GM23248 (cell line): ENCODE measurements at places on chromosomes 2 and 18. TPM values are rescaled to one million over a fixed set of nuclear protein-coding genes. Genes with fewer than 3 reads are reported as not detected.
A peak's percentile ranks its signal among the peaks of the same experiment; 100 is the strongest.

DNA sequence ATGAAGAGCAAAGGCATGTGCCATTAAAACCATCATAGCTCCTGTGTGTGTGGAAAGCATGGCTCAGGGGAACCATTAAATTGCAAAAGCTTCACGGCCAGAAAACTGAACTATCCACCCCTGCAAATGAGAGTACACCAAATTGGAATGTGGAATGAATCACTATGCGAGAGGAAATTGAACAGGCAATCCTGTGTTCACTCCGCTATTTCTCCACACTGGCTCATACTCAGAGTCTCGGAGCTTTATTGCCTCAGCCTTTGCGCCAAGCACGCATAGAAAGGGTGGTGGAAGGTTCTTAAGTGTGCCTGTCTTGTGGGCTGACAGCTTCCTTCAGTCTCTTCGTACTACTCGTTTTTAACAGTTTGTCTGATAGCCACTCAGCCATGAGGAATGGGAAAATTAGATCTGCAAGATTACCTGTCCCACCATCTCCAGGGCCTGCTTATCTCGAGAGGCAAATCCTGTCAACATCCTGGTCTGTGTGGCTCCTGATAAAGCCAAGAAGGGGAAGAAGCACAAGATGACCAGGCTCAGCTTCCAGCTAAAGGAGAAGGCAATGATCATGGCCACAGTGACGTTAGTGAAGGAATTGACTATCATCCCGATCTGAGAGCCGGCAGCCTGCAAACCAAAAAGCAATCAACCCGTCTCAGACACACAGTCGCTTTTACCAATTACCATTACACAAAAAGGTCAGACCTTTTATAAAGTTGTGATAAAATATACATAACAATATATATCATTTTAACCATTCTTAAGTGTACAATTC, 34.9 kb downstream of the G6PC2 start:
- H3K27ac ChIP-seq: peak overlapping the region; percentile 17
- no peaks in the 10 kb centered on the region for H3K36me3 ChIP-seq
- peaks cover 10% of the 10 kb centered on the region; the same call in 1 of the 2 replicates for H3K4me1 ChIP-seq
- H3K4me3 ChIP-seq: no peak overlapping the region
- 0 out of 2 replicates have a peak, but pooled peaks cover 5% of the 10 kb centered on the region for H3K27me3 ChIP-seq
- peak; percentile 86 for DNase-seq

- no peaks in the 10 kb centered on the region for H3K4me1 ChIP-seq
- H3K27ac ChIP-seq: no peak overlapping the region
- H3K27me3 ChIP-seq: no peaks in the 10 kb centered on the region
- no peak overlapping the region for H3K4me3 ChIP-seq
Observed at GRCh38 chr2:179927041-179927440, 65.6 kb upstream of the ZNF385B start.

- no peak overlapping the region for H3K27ac ChIP-seq
- 0 out of 2 replicates have a peak, but pooled peaks cover 5% of the 10 kb centered on the region for H3K4me1 ChIP-seq
- H3K4me3 ChIP-seq: no peak overlapping the region
- no peak for DNase-seq
- H3K36me3 ChIP-seq: no peaks in the 10 kb centered on the region
Observed at GRCh38 chr18:379681-380330, 112.0 kb upstream of the THOC1 start.

CGREF1 gene
- total RNA-seq: 19.2 and 23.3 TPM in 2 replicates

CPLX4 gene
- total RNA-seq: not detected in 2 replicates

FER1L5 gene
- total RNA-seq: under 0.01 TPM in 1 of 2 replicates, not detected in the other

- no peaks in the 10 kb centered on the region; the same call in 1 of the 2 replicates for H3K4me1 ChIP-seq
- H3K27ac ChIP-seq: no peak overlapping the region
- H3K4me3 ChIP-seq: no peak overlapping the region
- H3K36me3 ChIP-seq: no peaks in the 10 kb centered on the region
- peak; percentile 19 for DNase-seq
Observed at GRCh38 chr2:17506736-17507616, 11.3 kb downstream of the RAD51AP2 start.

GYPC gene
- 24.0 and 42.6 TPM in 2 replicates for total RNA-seq

INPP5D gene
- total RNA-seq: not detected in 2 replicates

DNA sequence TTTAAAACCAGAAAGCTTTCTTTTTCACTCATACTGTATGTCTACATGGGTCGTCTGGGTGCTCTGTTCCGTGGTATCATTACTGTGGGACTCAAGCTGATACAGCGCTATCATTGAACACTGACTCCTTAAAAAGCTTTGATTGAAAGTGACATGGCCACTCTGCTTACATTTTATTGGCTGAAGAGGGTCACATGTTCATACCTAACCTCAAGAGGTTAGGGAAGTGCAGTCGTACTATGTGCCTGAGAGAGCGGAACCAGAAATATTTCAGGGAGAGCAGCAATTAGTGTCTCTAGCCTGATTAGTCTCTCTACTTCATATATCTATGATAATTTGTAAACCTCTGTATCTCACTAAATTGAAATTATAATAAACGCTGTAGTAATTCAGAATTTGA, 43.5 kb downstream of the PSMD14 start:
- no peaks in the 10 kb centered on the region for H3K27me3 ChIP-seq
- no peak for DNase-seq
- H3K27ac ChIP-seq: no peak overlapping the region
- H3K4me1 ChIP-seq: no peaks in the 10 kb centered on the region
- H3K36me3 ChIP-seq: no peaks in the 10 kb centered on the region

FTCDNL1 gene
- total RNA-seq: 0.13 and 0.65 TPM in 2 replicates

GRCh38 chr2:10733980-10734379, 12.6 kb downstream of the ATP6V1C2 start:
- no peak overlapping the region for H3K4me3 ChIP-seq
- peaks cover 5% of the 10 kb centered on the region; the same call in 1 of the 2 replicates for H3K27me3 ChIP-seq
- no peaks in the 10 kb centered on the region for H3K36me3 ChIP-seq
- H3K4me1 ChIP-seq: no peaks in the 10 kb centered on the region

MC5R gene
- total RNA-seq: not detected in 2 replicates

- H3K27ac ChIP-seq: peak overlapping the region; percentile 7; the same call in 1 of the 2 replicates
- H3K4me1 ChIP-seq: peaks cover 30% of the 10 kb centered on the region
- no peak overlapping the region for H3K4me3 ChIP-seq
- H3K27me3 ChIP-seq: no peaks in the 10 kb centered on the region; the same call in 1 of the 2 replicates
- H3K36me3 ChIP-seq: no peaks in the 10 kb centered on the region
Observed at GRCh38 chr2:29322011-29322410, 206.8 kb downstream of the CLIP4 start.

REG1A gene
- not detected in 2 replicates for total RNA-seq

DNA sequence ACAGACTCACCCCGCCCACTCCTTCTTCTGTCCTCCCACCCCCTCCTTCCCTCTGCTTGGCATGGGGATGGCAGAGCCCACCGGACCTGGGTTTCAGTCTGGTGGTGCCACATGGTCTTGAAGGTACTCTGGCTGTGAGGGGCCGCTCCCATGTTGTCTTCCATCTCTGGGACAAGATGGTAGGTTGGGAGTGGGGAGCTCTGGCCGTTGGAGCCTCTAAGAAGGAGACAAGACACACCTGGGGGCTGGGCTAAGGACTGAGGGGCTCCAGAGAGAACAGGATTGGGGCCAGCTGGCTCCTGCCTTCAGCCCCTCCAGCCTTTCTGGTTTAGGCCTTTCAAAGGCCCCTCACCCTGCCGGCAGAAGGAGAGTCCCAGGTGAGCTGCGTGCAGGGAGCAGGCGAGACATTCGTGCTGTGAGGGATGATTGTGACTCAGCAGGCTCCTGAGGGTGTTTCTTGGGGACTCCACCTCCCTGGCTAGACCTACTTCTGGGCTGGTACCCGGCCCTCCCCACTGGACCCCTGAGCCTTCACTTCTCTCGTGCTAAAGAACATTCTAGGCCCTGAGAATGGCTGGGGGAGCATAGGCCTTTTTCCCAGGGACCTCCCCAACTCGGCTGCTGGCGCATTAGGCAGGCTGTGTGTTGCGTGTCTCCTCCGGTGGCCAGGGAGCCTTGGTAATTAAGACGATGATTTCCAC, 128.2 kb upstream of the HAAO start:
- no peaks in the 10 kb centered on the region for H3K27me3 ChIP-seq
- DNase-seq: no peak
- peaks cover 70% of the 10 kb centered on the region for H3K4me1 ChIP-seq

- DNase-seq: no peak
- H3K4me1 ChIP-seq: no peaks in the 10 kb centered on the region
- H3K27ac ChIP-seq: no peak overlapping the region
- H3K36me3 ChIP-seq: no peaks in the 10 kb centered on the region
Observed at GRCh38 chr2:30940839-30941238, 133.6 kb upstream of the CAPN13 start.

DNA sequence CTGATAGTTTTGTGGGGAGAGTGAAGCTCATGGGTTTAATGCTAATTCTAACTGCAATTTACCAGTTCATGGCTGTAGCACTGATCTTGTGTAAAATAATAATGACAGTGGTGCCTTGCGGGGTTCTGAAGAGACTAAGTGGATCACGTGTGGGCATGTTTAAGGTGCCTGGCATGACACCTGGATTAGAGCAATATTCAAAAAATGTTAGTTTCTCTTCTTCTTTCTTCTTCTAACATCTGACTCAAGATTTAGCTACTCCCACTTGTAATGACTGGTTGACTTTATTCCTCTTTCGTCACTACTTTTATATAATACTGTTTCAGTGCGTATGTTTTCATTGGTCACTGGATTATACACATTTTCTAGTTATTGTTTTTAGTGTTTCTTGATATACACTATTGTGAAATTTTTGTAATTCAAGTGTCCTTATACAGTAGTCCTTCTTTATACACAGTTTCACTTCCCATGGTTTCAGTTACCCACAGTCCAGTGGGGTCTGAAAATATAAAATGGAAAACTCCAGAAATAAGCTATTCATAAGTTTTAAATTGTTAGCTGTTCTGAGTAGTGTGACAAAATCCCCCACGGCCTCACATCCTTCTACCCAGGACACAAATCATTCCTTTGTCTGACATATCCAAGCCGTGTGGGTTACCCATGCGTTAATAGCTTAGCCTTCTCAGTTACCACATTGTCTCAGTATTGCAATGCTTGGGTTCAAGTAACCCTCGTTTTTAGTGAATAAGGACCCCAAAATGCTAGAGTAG, 662.2 kb upstream of the CNTNAP5 start:
- DNase-seq: no peak
- no peak overlapping the region for H3K27ac ChIP-seq
- H3K4me3 ChIP-seq: no peak overlapping the region

ANKRD30BL gene
- not detected in 2 replicates for total RNA-seq

GRCh38 chr2:114800371-114800770, 357.9 kb downstream of the DPP10 start:
- H3K27me3 ChIP-seq: no peaks in the 10 kb centered on the region
- H3K27ac ChIP-seq: no peak overlapping the region
- H3K36me3 ChIP-seq: no peaks in the 10 kb centered on the region
- no peak for DNase-seq

DNA sequence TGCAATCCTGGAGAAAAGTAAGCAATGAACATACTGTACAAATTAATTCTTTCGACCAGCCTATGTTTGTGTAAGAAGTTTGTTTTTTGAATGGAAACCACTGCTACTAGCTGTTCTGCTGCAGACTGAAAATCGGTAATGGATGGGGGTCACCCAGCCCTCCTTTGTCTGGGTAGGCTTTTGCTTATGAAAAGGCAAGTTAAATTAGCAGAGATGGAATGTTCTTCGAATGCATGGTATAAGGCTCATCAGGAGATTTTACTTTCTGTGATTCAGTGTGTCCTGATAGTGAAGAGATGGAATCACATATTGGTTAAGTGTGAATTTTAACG, 53.8 kb downstream of the EEF1B2 start:
- H3K4me1 ChIP-seq: peaks cover 34% of the 10 kb centered on the region
- H3K36me3 ChIP-seq: no peaks in the 10 kb centered on the region
- peak overlapping the region; percentile 80 for H3K27ac ChIP-seq
- H3K4me3 ChIP-seq: peak overlapping the region; percentile 73

SCN2A gene
- 1.1 and 2.2 TPM in 2 replicates for total RNA-seq

DSC2 gene
- total RNA-seq: not detected in 2 replicates

CXCR4 gene
- total RNA-seq: not detected in 2 replicates

SLC40A1 gene
- total RNA-seq: 0.25 TPM in 1 of 2 replicates, not detected in the other

DNA sequence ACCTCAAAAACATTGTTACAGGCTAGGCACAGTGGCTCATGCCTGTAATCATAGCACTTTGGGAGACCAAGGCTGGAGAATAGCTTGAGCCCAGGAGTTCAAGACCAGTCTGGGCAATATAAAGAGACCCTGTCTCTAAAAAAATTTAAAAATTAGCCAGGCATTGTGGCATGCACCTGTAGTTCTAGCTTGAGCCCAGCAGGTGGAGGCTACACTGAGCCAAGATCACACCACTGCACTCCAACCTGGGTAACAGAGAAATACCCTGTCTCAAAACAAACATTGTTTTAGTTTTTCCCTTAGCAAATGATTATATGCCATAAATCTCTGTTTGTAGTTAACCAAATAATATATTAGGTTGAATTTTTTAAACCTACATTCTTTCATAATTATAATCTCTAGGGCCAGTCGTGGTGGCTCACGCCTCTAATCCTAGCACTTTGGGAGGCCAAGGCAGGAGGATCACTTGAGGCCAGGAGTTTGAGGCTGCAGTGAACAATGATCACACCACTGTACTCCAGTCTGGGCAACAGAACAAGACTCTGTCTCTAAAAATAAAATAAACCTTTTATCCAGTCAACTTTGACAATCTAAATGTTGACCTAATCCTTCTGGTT, 13.3 kb upstream of the CYP20A1 start:
- H3K4me1 ChIP-seq: no peaks in the 10 kb centered on the region
- no peak overlapping the region for H3K4me3 ChIP-seq
- H3K36me3 ChIP-seq: no peaks in the 10 kb centered on the region
- H3K27ac ChIP-seq: no peak overlapping the region

DNA sequence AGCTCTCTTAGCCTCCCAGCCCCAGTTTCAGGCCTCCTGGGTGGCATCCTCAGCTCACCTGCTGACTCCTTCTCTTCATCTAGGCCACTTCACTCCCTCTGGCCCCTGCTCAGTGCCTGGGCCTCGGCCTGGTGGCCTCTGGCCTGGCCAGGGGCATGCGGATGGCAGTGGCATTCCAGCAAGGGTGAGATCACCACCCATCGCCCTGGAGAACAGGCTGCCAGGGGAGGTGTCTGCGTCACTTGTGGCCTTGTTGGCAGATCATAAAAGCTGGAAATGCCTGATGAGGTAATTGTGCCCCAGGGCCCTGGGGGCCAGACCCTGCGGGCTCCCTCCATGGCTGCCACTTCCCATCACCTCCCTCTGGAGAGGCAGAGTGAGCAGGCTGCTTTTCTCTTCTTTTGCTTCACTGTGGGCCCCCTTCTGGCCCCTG, 72.5 kb upstream of the SMAD2 start:
- H3K27me3 ChIP-seq: no peaks in the 10 kb centered on the region
- H3K27ac ChIP-seq: no peak overlapping the region
- peak; percentile 81 for DNase-seq
- H3K4me3 ChIP-seq: no peak overlapping the region
- peaks cover 6% of the 10 kb centered on the region; the same call in 1 of the 2 replicates for H3K4me1 ChIP-seq
- H3K36me3 ChIP-seq: no peaks in the 10 kb centered on the region

DNA sequence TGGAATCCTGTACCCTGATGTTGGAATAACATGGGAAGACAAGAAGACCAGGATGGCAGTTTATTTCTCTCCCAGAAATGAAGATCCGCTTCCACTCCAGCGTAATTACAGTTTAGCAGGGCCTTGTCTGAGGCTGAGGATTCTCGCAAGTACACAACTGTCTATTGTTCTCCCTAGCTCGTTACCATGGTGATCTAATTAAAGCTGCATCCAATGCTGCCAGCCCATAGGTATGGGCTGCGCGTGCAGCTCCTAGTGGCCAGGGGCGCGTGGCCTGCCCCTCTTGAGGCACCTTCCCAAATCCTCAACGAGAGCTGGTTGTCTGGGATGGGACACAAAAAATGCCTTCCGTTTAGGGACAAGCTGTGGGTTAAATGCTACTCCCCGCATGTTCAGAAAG, 344.9 kb downstream of the CYRIA start:
- no peaks in the 10 kb centered on the region for H3K36me3 ChIP-seq
- H3K4me3 ChIP-seq: no peak overlapping the region
- no peak overlapping the region for H3K27ac ChIP-seq
- no peaks in the 10 kb centered on the region for H3K27me3 ChIP-seq
- DNase-seq: no peak

MPP4 gene
- total RNA-seq: 3.8 and 5.3 TPM in 2 replicates

DNMT3A gene
- total RNA-seq: 7.1 and 18.4 TPM in 2 replicates

GRCh38 chr18:48030616-48031480, 100.4 kb upstream of the SMAD2 start:
- no peaks in the 10 kb centered on the region for H3K36me3 ChIP-seq
- peaks cover 6% of the 10 kb centered on the region; the same call in 1 of the 2 replicates for H3K4me1 ChIP-seq
- no peak overlapping the region for H3K27ac ChIP-seq
- no peaks in the 10 kb centered on the region for H3K27me3 ChIP-seq
